ENCODE measurements at places on chromosomes 2 and 18.
A peak's percentile ranks its signal among the peaks of the same experiment; 100 is the strongest.

DNA sequence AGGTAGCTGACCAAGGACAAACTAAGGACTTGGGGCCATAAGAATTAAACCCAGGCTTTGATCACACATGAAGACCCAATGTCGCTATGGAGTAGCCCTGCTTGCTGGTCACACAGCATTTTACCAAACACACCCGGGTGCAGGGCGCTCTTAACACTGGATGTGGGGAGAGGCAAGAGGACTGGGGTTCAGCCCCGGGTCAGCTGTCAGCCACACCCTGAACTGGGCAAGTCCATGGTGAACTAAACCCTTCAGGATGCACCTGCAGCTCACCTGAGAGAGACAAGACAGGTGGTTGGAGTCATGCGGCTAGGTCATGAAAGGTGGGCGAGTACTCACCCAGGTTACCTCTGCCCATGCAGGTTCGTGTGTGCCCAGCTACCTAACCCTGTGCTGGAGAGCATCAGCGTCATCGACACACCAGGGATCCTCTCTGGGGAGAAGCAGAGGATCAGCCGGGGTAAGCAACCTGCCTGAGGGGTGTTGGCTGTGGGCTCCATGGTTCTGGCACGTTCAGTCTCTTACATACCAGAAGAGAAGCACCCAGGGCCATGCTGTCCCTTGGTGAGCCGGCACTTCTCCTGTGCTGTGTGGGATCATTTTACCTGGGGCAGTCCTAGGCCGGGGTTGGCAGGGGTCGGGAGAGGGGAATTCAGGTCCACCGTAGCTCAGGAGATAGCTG lies 15.2 kb downstream of the EHD3 start:
- DNase-seq = no peak

DNA sequence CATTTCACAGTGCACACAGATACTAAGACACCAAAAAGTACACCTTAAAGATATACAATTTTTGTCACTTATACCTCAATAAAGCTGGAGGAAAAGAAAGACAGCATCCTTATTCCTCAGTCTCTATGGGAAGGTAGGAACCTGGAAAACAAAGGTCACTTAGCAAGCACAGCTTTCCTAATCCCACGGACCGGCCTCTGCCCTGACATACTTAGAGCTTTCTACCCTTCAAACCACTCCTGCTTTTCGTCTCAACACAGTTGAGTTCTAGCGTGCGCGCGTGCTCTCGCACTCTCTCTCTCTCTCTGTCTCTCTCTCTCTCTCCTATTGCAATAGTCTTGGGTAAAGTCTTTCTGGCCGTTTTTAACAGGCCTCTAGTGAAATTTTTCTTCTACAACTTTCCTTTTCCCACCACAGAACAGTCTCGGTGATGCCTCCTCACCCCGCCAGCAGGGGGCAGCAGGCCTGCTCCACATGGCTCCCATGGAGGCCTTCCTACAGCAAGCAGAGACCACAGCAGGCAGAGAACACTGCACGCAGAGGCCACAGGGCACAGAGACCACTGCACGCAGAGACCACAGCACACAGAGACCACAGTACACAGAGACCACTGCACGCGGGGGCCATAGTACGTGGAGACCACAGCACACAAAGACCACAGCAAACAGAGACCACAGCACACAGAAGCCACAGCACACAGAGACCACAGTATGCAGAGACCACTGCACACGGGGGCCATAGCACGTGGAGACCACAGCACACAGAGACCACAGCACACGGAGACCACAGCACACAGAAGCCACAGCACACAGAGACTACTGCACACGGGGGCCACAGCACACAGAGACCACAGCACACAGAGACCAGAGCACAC lies 106.9 kb downstream of the FBXO15 start:
- no peak for DNase-seq

DNA sequence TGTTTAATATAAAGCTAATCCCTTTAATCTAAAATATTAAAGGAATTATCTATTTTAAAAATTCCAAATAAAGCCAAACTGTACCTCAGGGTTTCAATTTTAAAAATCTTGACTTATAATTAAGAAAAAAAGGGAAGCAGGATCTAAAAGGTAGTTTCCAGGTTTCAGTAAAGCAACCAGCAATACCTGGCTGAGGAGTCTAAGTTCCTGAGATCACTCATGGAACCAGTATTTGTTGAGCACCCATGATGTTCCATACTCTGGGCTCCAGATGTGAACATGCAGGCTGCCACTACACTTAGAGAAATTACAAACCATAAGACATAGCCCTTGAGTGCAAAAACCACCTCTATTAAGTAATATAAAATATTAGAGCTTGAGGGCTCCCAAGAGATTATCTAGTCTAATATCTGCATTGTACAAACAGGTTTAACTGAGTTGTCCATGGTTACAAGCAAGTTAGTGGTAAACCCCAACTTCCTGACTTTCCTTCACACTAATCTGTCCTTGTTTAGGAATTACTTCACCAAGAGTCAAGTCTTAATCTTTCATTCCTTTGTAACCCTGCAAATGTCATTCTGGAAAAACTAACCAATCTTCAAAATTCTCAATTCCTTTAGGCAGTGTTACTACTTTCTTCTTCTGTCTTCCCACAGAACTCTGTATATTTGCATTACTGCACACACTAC lies 49.2 kb downstream of the CLASP1 start:
- DNase-seq = no peak

GRCh38 chr18:12571630-12572029 lies 86.3 kb downstream of the SPIRE1 start:
- DNase-seq = no peak

DNA sequence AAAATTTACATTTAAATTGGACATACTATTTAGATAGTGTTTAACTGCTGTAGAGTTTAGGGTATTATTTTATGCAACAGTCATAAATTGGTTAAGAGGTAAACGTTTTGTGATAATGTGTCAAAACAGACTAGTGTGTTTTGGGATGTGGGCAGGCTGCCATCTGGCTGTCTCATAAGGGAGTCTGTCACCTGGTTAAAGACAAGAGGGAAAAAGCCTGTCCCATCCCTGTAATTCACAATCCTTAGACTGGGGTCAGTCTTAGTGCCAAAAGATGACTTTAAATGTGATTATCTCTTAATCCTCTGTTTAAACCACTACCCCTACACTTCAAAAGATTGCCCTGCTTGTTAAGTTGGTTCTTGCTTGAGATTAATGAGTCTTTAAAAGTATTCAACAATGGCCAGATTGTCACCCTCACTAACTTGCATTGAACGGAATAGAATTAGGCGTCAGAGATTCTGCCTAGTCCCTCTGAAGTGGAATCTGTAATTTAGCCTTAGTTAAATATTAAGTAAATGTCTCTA lies 59.2 kb downstream of the SGPP2 start:
- DNase-seq = peak; percentile 9

- DNase-seq = no peak
Measured at GRCh38 chr2:206160807-206161179, 1.1 kb downstream of the EEF1B2 start.

GRCh38 chr2:61785583-61785982 lies 68.3 kb downstream of the FAM161A start:
- DNase-seq = no peak

DNA sequence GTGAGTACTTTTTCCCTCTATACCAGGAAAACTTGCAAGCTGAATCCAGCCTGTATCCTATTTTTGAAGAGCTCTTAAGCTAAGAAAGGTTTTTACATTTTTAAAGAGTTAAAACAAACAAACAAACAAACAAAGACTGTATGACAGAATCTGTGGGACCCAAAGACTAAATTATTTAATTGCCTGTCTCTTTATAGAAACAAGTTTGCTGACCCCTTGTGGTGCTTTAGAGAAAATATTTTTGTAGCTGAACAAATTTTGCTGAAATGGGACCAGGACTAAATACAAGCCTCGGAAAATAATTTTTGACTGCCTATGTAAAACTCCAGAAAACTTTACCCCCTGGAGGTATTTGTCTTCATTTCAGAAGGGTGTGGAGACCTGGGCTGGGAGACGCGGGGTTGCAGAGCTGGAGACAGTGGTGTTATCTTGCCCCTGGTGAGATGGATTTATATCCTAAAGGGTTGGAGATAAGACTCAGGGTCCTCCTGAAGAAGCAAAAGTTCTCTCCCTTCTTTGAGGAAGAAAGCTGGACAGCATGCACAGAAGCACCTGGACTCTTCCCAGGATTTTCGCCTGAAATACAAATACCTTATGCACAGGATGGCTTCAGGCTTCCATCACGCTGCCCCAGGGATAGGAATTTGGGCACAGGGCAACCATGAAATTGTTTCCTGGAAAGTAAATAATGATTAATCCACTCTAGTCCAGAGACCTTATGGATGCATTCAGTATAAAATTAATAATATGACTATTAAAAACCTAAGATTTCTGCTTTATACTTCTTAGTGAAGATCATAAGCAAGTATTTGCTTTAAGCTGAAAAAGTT lies 54.3 kb downstream of the TMX3 start:
- DNase-seq = peak; percentile 39

DNA sequence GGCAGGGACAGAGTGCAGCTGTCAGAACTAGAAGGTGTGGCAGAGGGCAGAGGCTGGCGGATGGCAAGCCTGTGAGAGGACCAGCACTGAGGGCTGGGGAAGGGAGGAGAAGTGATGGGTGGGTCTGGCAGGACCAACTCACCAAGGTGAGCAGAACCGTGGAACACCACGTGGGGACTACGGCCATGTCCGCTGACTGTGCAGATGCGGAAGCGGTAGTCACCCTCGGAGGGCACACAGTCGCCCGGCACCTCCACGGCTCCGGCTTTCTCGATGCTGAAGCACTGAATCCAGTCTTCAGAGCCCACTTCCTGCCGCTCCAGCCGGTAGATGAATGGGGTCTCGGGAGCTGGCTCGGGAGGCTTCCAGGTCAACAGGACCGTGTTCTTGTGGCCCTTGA lies 4.2 kb downstream of the OBSL1 start:
- no peak for DNase-seq

DNA sequence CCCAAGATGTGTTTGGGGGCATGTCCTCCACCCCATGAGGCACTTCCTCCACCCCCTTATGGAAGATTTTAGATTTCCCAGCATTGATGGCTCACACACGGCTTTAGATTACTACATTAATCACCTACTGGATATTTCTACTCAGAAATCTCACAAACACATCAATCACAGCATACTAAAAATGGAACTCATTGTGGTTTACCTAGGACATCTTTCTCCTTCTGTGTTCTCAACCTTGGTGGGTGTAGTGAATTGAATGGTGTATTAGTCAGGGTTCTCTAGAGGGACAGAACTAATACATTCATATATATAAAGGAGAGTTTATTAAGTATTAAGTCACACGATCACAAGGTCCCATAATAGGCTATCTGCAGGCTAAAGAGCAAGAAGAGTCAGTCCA lies 82.1 kb upstream of the CYRIA start:
- no peak for DNase-seq

DNA sequence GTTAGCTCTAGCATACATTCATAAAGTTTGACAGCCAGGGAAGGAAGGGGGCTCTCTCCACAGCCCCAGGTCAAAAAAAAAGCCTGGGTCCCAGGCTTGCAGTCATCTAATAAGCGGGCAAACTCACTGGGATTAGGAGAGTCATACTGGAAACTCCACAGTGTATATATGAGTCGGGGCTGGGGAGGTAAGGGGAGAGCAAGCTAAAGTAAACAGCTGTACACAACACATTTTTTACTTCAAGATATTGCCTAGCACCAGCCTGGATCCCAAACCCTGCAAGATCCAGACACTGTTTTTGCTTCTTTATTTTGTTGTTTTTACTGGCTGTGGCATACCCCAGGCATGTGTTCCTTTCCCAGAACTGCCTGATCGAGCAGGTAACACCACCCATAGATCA lies 291.3 kb upstream of the TANK start:
- DNase-seq = no peak

- DNase-seq = no peak
Measured at GRCh38 chr2:106306387-106306786, 112.3 kb upstream of the UXS1 start.

- no peak for DNase-seq
Measured at GRCh38 chr2:110994250-110994961, 126.3 kb upstream of the BCL2L11 start.

DNA sequence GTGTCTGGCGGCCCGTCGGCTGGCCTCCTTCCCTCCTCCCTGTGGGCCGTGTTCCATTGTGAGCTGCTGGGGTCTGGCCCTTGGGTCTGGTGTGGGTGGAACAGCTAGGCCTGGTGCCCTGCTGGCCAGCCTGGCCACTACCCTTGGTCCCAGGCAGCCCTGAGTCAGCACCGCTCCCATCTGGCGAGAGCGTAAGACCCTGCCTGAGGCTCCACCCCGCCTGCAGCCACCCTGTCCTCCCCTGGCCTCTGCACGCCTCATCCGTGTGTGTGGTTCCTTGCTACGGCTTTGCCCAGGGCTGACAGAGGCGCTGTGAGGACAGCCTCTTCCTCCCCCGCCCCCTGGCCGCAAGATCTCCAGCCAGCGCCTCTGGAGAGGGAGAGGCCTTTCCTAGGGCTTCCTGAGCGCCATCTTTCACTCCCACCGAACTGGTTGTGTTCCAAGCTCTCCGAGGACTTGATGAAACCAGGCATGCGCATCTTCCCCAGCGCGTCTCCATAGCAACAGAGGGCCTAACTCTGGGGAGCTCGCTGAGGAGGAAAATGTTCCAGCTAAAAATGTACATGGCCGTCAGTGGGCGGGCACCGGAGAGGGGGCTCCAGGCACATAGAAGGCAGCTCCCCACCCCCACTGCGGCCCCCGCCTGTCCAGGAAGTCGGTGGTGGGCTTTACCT lies 83.0 kb downstream of the STPG4 start:
- no peak for DNase-seq

DNA sequence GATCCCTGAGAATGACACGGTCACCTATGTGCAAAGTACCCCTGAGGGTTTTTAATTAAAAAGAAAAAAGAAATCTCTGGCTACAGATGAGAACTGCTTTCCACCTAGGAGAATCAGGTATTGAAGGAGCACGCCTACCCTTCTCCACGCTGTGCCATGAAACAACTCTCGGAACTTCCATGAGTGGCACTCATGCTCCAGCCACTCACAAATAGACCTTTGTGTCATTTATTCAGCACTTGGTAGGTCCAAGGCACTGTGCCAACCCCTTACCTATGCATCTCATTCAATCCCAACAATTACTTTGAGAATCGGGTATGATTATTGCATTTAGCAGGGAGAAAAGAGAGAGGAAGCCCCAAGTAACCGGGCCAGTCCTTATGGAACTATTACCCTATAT lies 44.9 kb upstream of the TTC39C start:
- DNase-seq = no peak

GRCh38 chr2:173652311-173652710 lies 297.6 kb downstream of the CDCA7 start:
- DNase-seq = peak; percentile 95

DNA sequence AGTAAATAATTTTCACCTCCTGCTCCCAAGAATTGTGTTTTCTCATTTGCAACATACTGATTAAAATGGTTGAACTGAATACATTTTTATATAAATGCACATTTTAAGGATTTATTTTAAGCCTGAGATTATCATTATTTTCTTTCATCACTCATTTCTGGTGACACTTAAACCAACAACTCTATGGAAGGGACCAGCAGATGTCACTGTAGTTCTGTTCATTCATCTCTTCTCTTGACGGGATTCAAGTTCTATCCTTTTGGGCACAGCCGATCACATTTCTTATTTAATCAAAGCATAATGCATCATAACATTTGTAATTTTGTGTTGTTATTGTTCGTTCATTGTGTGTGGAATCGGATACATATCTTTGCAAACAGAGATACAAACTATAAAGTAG lies 417.9 kb downstream of the HRH4 start:
- peak; percentile 39 for DNase-seq

- DNase-seq = peak; percentile 22
Measured at GRCh38 chr2:237898057-237898414, 38.6 kb downstream of the RAMP1 start.

GRCh38 chr2:152336119-152336853 lies 1.3 kb downstream of the FMNL2 start:
- DNase-seq = peak; percentile 48

- no peak for DNase-seq
Measured at GRCh38 chr18:72444111-72444797, 99.9 kb downstream of the CBLN2 start.

- DNase-seq = no peak
Measured at GRCh38 chr18:61475931-61476330, 142.7 kb downstream of the CDH20 start.

Data from bronchial epithelial cell (primary cell).